Neural crest cell (in vitro differentiated cells): ENCODE measurements at places on chromosomes 5 and 9.
A peak's percentile ranks its signal among the peaks of the same experiment; 100 is the strongest.

DNA sequence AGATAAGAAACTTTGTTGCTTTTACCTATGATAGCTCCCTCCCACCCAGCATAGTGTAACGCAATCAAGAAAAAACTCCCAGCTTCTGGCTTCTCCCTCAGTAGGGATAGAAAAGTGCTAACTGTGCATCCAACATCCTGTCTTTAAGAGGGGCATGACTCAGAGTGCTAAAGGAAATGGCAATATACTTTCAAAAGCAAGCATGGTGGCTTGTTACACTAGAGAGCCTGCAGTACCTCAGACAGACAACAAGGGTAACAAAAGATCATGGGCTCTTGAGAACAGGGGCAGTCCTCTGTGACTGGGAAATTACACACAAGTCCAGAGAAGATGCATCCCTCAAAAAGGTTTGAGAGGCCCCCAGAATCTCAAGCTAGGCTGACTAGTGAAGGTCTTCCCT lies 37.8 kb downstream of the PRELID2 start:
- DNase-seq, result no peak

DNA sequence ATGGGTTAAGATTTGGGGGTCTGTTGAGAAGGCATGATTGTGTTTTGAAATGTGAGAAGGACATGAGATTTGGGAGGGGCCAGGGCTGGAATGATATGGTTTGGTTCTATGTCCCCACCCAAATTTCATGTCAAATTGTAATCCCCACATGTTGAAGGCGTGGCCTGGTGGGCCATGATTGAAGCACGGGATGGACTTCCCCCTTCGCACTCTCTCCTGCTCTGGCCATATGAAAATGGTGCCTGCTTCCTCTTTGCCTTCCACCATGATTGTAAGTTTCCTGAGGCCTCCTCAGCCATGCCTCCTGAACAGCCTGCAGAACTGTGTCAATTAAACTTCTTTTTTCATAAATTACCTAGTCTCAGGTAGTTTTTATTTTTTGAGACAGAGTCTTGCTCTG lies 14.7 kb upstream of the NOTCH1 start:
- no peak for DNase-seq

DNA sequence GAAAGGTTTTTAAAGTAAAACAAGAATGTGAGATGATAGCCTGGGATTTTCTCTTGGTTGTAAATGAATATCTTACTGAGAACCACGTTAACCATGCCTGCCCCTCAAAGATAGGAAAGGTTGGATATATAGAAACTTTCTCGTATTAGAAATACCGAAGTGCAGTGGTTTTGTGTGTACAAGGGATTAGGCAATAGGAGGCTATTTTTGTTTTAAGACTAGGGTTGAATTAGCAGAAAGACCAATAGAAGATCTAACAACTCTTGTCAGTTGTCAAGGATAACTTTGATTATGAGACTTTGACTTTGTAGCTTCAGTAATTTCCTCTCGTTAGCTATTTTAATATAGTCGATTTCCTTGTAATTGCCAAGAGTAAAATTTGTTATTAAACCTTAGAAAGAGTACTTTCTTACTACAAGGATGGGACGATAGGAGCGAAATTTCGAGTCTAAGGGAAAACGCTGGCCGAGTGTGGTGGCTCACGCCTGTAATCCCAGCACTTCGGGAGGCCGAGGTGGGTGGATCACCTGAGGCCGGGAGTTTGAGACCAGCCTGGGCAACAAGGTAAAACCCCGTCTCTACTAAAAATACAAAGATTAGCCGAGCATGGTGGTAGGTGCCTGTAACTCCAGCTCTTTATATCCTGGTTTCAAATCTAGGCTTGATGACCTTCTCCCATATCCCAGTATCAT lies 838 bp downstream of the POLK start:
- no peak for DNase-seq

GRCh38 chr9:2317591-2317990 lies 302.4 kb downstream of the SMARCA2 start:
- DNase-seq, result no peak

DNA sequence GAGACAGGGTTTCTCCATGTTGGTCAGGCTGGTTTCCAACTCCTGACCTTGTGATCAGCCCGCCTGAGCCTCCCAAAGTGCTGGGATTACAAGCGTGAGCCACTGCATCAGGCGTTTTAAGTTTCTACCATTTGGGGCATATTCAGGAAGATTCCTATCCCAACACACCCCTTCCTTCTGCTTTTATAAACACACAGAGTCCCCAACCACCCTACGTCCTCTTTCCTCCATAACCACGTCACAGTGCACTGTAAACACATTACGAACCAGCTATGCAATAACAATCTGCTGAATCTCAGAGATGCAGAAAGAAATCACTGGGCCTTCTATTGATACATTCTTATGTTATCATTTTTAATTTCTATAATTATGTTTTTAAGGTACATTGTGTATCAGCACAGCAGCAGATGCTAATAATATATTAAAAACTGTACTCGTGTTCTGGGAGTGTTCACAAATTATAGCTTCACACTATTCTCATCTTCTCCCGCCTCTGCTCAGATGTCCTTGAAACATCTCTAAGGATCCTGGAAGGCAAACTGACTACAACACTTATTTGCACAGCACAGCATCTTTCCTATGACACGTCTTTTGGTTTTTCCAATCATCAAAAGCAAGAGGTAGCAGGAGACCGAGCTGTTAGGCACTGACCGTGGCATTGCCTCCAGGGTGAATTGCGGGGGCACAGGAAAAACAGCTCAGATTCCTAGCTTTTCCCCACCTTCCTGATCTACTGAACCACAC lies 60.2 kb downstream of the KCNIP1 start:
- no peak for DNase-seq

DNA sequence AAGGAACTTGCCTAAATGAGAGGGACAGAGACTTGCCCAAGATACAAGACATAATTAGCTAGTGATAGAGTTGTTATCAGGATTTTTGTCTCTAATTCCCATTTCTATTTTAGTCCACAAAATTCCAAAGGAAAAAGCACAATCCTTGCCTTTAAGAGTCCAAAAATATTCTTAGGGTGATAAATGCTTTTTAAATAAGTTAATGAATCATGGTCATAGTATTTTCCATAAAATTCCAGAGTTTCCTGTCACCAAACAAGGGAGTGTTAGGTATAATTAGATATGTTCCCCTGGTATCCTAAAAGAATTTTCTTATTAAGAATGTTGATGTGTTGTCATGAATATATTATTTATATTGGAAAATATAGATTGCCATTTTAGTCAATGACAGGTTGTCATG lies 21.8 kb upstream of the CEP72 start:
- DNase-seq, result no peak

DNA sequence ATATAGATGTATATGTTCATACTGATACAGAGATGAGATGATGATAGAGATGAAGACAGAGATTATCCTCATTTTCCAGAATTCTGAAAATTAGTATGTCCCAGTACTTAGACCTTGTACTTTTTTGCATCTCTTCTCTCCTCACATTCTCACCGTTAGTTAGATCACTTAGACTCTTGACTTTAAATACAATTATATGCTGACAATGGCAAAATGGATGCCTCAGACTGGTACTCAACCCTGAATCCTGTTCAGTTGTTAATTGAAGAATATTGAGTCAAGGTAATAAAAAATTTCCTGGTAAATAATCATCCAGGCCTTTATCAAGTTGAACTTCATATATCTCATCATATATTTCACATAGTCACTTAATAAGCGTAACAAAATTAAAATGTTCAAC lies 505.4 kb downstream of the EFNA5 start:
- DNase-seq, result no peak

DNA sequence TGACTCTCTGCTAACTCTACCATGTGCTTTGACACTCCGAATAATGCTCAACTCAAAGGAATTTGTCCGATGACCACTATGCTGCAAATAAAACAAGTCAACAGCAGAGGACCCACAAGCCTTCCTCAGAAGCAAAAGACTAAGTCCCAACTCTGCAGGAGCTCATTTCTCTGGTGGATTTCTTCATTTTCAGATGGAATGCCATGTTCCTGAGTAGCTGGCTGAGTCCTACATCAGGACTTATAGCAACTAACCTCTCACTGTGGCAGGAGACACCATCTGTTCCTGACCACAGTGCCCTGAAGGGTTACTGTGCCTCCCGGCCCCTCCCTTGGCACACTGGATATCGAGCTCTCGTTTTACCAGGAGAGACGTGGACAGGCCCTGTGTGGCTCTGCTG lies 20.8 kb downstream of the LHFPL2 start:
- DNase-seq, result no peak

- DNase-seq, result peak; percentile 32
Observed at GRCh38 chr5:172707285-172708182, 63.5 kb downstream of the DUSP1 start.

DNA sequence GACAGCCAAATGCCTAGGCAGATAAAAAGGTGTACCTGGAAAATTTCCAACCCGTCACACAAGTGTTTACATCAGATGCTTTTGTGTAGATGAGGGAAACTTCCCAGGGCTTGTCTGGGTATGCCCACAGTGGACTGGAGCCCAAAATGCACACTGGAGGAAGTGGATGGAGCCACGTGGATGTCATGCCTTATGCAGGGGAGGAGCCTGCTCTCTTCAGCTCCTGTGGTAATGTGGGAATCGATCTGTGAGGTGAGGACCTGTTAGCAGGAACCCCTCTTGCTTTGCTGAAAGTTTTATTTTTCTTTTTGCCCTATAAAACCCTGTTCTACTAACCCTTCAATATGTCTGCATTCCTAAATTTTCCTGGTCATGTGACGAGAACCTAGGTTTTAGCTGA lies 439.2 kb upstream of the CDH9 start:
- DNase-seq, result no peak

DNA sequence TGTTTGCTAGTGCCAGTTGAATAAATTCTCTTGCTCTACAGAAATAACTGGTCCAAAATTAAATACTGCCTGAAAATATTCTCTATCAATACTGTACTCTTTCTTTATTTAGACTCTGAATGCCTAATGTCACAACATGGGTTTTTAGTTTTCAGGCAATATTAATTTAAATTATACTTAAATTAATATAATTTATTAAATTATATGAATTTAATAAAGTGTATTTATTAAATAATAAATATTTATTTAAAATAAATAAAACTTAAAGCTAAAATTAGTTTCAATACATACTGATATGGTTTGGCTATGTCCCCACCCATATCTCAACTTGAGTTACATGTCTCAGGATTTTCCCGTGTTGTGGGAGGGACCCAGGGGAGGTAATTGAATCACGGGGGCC lies 146.0 kb downstream of the PRR16 start:
- no peak for DNase-seq

GRCh38 chr9:112841261-112841660 lies 49.4 kb downstream of the SLC46A2 start:
- DNase-seq, result no peak

DNA sequence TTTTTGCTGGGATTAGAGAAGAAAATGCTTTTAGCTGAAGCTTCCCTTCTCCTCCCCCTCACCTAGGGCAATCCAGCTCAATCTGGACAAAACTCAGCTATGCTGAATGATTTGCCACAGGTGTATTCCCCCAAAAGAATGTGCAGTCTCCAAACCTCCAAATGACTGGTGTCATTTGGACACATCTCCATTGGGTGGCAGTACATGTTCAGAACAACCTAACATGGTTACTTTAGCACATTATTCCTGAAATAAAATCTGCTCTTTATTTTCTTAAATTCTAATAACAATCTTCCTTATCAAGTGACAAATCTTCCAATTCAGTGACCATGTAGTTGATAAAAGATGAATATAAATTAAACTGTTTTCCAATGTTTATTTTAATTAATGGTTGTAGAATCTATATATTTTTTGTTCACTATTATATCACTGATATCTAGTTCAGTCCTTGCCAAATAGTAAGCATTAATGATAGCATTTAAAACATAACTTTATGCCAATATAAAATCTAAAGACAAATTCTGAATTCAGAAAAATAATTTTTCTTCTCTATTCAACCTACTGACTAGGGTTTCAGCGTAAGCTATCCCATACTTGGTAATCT lies 61.3 kb upstream of the MOCS2 start:
- peak; percentile 4 for DNase-seq
